Activated T-cell treated with anti-CD3 and anti-CD28 coated beads, Interleukin-2, amount 50 U/mL, for 24 hours (primary cell): ENCODE measurements at places on chromosomes 16 and 17.

GRCh38 chr17:54968988-54969332 is 395 bp downstream of the STXBP4 start:
- DNase-seq = no peak

DNA sequence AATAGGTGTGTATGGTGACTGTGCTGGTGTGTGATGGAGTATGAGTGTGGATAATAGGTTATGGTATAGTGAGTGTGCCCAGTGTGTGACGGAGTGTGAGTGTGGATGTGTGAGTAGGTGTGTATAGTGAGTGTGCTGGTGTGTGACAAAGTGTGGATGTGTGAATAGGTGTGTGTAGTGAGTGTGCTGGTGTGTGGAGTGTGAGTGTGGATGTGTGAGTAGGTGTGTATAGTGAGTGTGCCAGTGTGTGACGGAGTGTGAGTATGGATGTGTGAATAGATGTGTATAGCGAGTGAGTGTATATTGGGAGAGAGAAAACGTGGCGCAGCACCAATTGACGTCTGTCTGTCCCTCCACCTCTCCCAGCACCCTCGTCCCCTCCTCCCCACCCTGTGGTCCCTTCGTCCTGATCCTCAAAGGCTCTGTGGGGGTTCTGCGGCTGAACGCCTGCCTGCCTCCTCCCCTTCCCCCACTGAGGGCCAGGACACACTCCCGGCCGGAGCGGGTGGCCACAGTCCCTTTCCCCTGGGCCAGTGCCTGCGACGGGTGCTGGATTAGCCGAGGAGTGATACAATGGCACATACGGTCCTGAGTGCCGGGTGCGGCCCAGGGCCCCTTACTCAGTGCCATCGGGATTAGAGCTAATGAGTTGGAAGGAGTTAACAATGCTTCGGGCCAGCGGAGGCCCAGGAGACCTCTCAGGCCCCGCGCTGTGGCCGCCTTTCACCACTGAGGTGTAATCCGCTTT is 160.0 kb downstream of the MRM1 start:
- no peak for DNase-seq

DNA sequence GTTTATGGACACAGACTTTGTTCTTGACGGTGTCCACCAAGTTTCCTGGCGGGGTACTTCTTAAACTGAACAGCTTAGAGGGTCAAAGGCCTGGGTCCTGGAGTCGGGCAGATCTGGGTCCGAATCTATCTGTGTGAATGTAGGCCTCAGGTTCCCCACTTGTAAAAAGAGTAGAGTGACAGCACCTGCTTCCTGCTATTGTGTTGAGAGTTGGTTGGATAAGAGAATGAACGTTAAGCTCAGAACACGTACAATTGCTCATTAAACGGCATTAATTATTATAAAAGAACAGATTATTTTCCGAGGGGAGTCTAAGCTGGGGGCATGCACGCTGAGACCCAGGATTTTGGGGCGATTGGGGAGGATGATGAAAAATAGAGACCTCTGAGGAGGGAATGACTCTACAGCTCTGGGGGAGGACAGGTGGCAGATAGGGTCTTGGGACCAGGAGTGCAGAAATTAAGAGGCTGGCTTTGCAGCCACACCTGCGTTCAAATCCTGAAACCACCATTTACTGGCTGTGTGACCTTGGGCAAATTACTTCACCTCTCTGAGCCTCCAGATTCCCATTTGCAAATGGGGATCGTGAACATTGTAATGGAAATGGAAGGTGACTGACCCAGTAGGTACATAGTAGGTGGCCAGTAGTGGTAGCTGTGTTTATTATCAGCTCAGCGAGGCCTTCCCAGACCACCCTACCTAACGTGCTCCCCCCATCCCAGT is 862 bp downstream of the CLEC16A start:
- no peak for DNase-seq

GRCh38 chr17:32276171-32276601 is 10.6 kb downstream of the RHBDL3 start:
- DNase-seq = no peak

DNA sequence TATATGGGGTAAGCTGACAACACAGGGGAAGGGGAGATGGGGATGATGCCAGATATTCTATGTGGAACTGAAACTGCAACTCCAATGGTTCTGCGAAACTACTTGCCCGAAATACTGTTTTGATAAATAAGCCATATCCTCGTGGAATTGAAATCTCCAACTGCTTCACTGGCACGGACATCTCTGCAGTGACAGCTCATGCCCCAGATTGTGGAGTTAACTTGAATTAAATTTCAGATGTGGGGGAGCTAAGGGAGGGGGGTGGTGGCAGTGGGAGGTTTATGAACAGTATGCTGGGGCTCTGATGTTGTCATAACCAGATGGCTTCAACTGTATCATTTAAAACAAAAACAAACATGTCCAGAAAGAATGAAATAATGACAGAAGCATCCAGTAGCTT is 21.8 kb downstream of the NXPH3 start:
- DNase-seq = no peak

DNA sequence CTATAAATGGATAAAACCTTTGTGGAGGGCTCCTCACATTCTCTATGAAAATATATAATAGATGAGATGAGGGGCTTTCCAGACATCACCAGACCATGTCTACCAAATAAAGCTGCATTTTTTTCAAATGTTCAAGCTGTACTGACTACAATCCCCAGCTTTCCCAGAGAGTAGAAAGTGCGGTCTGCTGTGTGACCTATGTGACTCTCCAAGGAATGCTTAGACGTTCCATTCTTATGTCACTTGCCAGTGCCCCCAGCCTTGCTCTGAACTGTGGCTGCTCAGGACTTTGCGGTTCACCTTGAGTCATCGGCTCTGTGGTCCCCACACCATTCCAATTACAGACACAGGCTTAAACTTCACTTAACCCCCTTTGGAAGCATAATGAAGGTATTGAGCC is 47.8 kb upstream of the SCNN1B start:
- DNase-seq = no peak

GRCh38 chr16:28621481-28622155 is 11.8 kb upstream of the SULT1A1 start:
- DNase-seq = no peak

DNA sequence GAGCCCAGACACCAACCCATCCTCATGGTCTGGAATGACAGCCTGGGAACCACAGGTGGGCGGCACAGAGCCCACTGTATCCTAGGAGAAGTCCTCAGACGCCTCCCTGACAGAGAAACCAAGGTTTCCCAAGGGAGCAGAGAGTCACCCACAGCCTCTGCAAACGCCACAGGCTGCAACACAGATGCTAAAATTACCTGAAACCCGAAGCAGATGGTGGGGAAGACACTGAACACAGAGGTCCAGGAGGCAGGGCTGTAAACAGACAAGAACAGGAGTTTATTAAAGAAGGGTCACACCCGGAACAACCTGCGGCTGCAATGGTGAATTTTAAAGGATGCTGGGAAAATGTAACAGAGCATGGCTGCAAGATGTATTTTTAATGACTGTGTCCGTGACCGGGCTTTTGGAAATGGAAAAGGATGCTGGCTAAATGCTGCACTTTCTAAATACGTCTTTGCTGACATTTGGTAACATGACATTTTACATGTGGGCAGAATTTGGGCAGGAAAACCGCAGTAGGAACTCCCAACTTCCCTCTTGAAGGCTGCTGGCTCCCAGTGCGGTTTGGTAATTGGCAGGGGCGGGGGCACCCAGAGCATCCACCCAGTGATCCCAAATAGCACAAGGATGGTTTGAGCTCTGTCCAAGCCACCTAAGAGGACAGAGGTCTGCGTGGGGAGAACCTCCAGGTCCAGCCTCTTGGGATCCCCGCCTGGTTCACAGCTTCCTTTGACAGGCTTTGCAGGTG is 13.1 kb downstream of the SLC38A8 start:
- no peak for DNase-seq

GRCh38 chr16:85055493-85056210 is 28.1 kb downstream of the KIAA0513 start:
- peak; percentile 74 for DNase-seq

DNA sequence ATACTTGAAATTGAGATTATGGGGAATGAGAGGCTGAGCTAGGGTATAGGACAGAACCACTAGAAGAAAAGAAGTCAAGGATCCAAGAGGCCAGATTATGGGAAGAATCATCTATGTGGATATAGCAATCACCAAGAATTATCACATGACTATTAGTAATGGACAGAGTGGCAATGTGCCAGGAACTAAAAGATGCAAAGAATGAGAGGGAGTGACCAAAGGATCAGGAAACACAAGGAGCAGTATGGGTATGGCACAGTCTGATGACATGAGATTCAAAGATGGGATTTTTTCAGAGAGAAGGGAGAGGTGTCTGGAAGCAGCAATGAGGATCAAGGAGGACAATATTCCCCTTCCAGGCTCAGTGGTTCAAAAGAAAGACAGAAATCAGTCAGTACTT is 212.2 kb downstream of the AATF start:
- no peak for DNase-seq

DNA sequence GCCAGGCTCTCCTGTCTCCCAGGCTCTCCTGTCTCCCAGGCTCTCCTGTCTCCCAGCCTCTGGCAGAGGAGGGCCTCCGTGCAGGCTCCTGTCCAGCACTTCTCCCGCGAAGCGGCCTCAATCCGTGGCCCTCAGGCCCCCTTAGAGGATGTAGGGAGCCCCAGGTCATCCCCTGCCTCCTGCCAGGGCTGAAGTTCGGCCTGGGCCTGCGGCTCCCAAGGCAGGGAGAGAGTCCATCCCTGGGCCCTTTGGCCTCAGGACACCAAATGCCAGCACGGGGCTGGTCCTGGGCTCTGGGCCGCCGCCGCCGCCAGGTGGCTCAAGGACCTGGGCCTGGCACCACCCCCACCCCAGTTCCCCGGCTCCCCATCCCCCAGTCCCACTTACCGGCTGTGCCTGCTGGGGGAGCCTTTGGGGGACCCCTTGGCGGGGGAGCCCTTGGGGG is 370 bp downstream of the EVPL start:
- DNase-seq = no peak

GRCh38 chr17:74877592-74878548 is 5.1 kb upstream of the FDXR start:
- DNase-seq = no peak

DNA sequence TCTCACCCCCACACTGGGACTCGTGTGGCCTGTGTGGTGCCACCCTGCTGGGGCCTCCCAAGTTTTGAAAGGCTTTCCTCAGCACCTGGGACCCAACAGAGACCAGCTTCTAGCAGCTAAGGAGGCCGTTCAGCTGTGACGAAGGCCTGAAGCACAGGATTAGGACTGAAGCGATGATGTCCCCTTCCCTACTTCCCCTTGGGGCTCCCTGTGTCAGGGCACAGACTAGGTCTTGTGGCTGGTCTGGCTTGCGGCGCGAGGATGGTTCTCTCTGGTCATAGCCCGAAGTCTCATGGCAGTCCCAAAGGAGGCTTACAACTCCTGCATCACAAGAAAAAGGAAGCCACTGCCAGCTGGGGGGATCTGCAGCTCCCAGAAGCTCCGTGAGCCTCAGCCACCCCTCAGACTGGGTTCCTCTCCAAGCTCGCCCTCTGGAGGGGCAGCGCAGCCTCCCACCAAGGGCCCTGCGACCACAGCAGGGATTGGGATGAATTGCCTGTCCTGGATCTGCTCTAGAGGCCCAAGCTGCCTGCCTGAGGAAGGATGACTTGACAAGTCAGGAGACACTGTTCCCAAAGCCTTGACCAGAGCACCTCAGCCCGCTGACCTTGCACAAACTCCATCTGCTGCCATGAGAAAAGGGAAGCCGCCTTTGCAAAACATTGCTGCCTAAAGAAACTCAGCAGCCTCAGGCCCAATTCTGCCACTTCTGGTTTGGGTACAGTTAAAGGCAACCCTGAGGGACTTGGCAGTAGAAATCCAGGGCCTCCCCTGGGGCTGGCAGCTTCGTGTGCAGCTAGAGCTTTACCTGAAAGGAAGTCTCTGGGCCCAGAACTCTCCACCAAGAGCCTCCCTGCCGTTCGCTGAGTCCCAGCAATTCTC is 27.4 kb downstream of the STH start:
- no peak for DNase-seq

DNA sequence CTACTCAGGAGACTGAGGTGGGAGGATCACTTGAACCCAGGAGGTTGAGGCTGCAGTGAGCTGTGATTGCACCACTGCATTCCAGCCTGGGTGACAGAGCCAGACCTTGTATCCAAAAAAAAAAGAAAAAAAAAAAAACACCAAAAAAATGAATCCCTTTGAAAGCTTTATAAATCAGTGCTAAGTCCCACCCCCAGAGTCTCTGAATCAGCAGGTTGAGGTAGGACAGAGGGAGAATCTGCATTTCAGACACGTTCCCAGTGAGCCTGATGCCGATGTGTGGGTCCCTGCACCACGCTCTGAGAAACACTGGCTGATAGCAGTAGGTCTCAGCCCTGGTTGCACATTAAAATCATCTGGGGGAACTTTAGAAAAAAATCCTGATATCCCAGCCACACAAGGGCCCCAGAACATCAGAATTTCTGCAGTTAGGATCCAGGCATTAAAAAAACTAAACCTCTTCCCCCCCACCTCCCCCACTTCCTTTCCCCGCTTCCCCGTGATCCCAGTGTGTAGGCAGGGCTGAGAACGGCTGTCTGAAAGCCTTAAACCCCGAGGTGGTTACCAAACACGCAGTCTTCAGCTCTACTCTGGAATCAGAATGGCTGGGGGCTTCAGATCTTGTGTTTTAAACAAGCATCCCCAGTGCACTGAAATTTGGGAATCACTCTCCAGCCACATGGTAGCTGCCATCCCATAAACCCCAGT is 27.3 kb upstream of the GPRC5B start:
- DNase-seq = no peak

GRCh38 chr17:4420692-4421131 is 13.0 kb upstream of the SPNS3 start:
- DNase-seq = peak; percentile 63

DNA sequence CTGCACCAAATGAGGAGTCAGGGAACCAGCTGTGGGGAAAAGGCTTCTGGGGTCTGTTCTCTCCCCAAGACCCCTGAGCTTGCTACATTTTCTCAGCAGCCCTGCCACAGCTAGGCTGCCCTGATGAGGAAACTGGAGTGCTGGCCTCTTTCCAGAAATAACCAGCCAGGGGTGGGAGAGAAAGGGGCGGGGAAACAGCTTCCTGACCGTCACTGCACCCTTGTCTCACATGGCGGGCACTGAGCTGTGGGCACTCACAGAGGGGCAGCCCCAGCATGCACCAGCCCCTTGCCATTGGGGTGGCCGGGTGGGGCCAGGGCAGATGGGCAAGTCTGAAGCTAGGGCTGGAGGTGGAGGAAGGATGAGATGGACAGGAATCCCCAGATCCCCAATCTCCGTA is 2.9 kb downstream of the SRL start:
- no peak for DNase-seq

- no peak for DNase-seq
Measured at GRCh38 chr16:77433146-77433545, 1.7 kb downstream of the ADAMTS18 start.

- no peak for DNase-seq
Measured at GRCh38 chr17:21211825-21212479, 2.0 kb downstream of the TMEM11 start.

DNA sequence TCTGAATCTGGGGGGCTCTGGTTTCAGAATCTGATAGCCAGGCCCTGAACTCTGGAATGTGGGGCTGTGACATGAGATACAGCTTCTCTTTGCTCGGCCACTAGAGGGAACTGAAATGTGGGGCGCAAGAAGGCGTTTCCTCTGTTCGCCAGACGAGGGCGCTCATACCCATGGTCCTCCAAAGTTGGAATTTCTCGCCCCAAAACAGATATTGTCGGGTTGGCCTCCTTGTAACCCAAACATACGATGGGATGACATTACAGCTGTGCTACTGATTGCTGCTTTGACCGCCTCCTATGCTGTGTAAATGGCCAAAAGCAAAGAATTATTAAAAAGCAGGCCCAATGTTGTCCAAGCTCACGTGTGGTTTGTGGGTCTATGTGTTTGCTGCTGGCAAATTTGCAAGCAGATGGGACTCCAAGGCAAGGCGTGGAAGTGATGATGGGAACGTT is 13.1 kb upstream of the MSI2 start:
- peak; percentile 84 for DNase-seq

GRCh38 chr17:55567240-55568214 is 56.3 kb upstream of the SMIM36 start:
- DNase-seq = no peak
